RWPE2 (cell line): ENCODE measurements at places on chromosomes 7 and 10.

DNA sequence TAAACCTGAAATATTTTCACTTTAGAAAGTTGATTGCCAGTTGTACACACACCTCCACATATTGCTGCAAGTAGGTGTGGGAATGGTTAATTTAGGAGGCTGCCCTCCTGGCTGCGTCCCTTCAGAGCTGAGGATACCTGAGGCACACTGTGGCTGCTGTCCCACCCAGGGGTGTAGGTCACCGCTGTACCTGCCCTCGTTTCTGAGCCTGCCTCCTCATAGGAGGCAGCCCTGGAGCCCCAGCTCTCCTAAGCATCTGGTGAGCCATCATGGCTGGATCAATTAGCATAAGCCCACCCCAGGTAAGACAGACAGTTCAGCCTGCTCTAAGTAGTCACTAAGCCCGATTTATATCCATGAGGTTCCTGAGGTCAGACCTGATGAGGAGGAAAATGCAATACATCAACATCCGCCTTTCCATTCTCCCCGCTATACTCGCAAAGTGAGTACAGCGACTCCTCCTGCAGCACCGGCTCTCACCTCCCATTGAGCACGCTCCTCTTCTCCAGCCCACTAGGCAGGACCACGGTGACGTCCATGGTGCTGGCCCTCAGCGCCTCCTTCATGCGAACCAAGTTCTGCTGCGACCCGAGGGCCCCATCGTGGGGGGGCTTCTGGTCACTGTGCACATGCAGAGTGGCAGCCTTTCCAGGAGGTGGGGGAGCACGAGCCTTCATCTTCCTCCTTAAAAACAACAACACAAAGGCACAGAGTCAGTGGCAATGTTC, 97.2 kb downstream of the COBL start:
- no peak for DNase-seq

DNA sequence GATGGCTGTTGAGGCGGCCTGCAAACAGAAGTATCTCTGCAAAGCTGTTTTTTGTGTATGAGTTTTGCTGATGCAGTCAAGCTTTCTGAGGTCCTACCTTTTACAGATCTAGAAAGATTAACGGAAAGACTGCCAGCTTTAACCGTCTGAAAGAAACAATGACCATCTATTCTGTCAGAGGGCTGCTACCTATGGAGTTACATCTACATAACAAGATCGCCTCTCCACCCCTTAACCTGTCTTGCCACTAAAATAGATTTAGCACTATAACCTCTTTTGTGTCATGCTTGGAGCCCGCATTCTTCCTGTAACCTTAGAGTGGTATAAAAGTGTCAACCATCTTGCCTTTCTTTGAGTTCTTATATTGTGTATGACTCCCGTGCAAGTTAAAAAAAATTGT, 291.2 kb downstream of the POM121L12 start:
- no peak for DNase-seq

DNA sequence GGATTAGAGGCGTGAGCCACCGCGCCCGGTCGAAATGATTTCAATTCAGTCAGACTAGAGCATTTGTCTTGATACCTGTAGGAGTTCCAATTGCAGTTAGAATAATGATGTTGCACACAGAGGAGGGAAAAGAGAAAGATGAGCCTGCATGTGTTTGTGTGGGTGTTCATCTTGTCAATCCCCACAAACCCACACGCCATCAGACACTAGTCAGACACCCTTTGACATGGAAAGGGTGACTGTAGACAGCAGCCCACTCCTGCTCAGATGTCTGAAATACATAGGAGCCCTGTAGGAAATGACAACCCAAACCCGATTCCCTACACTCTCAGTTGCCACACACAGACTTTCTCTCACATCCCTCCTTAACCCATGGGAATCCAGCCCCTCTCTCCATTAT, 92.0 kb downstream of the ABLIM1 start:
- no peak for DNase-seq

- no peak for DNase-seq
Measured at GRCh38 chr10:129699722-129700340, 232.8 kb downstream of the MGMT start.

DNA sequence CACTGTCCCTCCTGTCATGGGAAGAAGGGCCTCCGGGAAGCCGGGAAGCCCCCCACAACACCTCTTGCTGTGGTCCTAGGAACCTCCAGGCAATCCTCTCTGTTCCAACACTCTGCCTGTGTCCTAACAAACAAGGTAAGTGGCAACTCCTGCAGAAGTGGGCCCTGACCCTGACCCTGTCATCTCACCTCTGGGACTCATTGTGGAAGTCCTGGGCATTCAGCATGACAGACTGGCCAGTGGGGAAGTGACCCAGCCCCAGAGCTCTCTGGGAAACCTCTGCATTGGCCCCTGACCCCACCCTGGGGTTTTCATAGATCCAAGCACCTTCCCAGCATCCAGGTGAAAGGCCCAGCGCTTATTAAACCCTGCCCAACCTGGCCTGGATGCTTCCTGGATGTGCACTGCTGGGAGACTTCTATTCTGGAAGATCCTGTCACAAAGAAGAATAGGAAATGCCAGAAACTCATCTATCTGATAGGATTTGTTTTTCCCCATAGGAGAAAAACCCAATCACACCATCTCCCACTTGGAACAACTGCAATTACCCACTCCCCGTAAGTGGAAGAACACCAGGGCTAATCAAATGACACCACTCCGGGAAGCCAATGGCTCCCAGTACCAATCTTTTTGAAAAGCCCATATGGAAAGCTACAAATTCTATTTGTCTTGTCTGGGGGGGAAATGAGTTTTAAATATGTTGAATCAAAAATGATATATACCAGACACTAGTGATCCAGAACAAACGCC, 24.3 kb downstream of the LEP start:
- DNase-seq, result no peak

- no peak for DNase-seq
Measured at GRCh38 chr7:106393564-106394251, 108.9 kb upstream of the NAMPT start.

DNA sequence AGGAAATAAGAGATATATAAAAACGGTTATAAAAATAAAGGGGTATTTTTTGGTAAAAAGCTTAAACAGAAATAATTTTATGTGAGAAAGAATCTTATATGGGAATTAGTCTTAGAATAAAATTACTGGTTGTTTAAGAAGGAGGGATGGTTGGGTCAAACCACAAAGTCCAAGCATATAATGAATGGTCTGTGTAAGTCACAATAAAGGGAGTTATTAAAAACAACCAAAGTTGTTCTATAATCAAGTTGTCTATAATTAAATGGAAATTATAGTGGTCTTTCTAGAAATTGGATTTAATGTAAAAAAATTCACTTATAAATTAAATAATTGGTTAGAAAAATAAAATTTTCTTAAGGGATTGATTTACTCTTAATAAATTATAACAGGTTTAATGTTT, 304.8 kb downstream of the POM121L12 start:
- DNase-seq, result no peak

DNA sequence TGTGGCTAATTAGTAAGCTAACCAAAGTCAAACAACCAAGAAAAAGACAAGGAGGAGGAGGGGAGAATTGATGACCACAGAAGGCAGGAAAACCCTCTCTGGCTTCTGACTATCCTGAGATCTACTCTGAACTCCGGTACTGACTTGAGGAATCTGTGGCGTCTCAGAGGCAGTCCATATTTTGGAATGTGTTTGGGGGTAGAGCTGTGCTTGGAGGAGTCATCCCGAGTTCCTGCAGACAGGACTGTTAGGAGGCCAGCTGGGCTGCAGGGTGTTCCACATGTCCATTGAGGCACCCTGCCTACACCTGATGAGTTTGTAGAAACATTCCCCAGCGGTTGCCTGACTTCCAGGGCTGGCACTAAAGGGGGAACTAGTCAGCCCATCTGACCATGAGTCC, 91.6 kb downstream of the PLCE1 start:
- DNase-seq, result no peak

GRCh38 chr7:129550693-129551360, 48.5 kb downstream of the SMKR1 start:
- no peak for DNase-seq

- DNase-seq, result no peak
Measured at GRCh38 chr10:63427013-63427412, 38.8 kb downstream of the JMJD1C start.

GRCh38 chr7:22397981-22398380, 41.0 kb upstream of the RAPGEF5 start:
- DNase-seq, result no peak

GRCh38 chr10:24418532-24418931, 209.6 kb downstream of the KIAA1217 start:
- DNase-seq, result no peak

GRCh38 chr7:23468526-23469149, 1.7 kb downstream of the IGF2BP3 start:
- no peak for DNase-seq

DNA sequence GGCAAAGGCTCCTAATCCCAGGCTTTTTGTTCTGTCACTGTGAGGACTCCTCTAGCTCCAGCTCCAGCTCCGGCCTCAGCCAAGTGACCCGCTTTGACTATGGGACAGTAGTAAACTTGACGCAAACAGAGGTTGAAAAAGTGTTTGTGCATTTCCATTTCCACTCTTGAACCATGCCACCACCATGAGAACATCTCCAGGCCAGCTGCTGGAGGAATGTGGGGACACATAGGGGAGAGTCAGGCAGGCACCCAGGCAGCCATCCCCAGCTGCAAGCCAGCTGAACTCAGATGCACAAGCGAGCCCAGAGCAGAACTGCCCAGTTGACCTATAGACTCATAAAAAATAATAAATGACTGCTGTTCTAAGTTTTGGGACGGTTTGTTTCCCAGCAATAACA, 224.7 kb downstream of the GRID1 start:
- DNase-seq, result no peak

GRCh38 chr10:112379635-112380296, 5.8 kb downstream of the ACSL5 start:
- DNase-seq, result no peak

DNA sequence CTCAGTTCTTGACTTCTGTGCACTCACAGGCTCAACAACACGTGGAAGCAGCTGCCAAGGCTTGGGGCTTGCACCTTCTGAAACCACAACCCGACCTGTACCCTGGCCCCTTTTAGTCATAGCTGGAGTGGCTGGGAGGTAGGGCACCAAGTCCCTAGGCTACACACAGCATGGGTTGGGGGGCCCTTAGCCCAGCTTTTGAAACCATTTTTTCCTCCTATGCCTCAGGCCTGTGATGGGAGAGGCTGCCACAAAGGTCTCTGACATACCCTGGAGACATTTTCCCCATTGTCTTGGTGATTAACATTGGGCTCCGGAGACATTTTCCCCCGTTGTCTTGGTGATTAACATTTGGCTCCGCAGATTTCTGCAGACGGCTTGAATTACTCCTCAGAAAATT, 38.6 kb downstream of the RALA start:
- no peak for DNase-seq

DNA sequence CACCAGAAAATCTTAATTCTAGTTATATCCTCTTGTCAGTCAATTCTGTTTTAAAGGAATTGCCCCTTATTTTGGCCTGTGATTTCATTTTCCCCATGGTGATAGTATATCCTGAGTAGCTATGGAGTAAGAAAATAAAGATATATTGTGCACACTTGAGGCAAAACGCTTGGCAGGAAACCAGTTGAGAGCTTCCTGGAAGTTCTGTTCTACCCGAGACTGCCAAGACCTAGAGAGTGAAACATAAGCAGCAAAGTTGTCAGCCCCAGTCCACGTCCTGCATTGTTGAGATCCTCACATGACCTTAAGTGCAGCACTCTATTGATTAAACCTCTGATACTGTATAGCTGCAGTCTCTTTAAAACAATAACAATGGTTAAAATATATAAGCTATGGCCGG, 235.2 kb downstream of the CDC14C start:
- no peak for DNase-seq

- DNase-seq, result no peak
Measured at GRCh38 chr10:93806903-93807302, 49.2 kb downstream of the LGI1 start.

DNA sequence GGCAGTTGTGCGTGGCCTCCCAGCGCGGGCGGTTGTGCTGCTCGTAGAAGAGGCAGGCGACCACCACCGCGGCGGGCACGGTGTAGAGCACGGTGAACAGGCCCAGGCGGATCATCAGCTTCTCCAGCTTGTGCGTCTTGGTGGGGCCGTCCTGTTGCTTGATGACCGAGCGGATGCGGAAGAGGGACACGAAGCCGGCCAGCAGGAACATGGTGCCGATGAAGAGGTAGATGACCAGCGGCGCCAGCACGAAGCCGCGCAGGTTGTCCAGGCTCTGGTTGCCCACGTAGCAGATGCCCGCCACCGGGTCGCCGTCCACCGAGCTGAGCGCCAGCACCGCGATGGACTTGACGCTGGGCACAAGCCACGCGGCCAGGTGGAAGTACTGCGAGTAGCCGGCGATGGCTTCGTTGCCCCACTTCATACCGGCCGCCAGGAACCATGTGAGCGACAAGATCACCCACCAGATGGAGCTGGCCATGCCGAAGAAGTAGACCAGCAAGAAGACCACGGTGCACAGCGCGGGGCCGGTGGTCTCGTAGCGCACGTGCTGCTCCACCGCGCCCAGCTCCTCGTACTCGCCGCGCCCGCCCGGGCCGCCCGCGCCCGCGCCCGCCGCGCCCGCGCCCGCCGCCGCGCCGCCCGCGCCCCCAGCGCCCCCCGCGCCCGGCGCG, 2.2 kb downstream of the FZD8 start:
- no peak for DNase-seq

DNA sequence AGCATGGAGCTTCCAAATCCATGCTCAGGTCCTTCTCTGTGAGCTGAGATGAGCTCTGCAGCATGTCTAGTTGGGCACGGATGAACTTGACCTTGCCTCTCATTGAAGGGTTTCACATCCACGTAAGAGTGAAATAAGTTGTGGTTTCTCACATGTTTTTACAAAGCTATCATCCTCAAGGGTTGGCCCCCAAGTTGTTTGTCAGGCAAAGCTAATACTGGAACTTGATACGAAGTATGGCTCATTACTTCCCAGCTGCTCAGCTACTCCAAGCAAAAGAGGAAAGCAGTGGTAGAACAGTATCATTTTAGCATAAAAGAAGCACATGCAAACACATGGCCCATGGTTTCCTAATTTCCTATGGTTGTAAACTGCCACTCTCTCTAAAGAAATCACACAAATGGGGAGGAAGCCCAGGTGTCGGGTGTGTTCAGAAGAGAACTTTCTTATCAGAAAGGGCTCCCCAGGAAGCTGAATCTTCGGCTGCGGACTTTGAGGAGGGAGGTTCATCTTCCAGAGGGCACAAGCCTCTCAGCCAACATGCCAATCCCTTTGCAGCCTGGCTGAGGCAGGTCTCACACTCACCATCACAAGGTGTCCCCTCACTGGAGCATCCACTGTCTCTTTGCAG, 45.3 kb downstream of the PDLIM1 start:
- DNase-seq, result no peak

GRCh38 chr10:30688456-30688855, 58.9 kb upstream of the LYZL2 start:
- DNase-seq, result no peak

GRCh38 chr10:102113261-102113955, 6.8 kb downstream of the LDB1 start:
- DNase-seq, result no peak

DNA sequence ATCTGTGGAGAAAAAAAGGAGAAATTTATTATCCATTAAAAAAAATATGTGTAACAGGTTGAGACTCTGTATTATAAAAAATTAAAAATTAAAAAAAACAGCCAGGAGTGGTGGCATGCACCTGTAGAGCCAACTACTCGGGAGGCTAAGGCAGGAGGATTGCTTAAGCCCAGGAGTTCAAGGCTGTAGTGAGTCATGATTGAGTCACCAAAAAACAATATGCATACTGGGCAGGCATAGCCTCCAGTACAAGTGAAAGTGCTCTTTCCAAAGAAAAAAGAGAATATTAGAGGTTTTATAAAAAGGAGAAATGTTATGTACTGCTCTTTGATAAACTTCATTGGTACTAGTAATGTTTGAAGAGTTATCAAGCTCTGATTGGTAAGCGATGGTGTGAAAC, 647.1 kb upstream of the ZWINT start:
- DNase-seq, result no peak
